NCI-H1694 treated with DMSO at 0.1 percent for 48 hours (cell line): ENCODE measurements at places on chromosomes 2 and 18.

DNA sequence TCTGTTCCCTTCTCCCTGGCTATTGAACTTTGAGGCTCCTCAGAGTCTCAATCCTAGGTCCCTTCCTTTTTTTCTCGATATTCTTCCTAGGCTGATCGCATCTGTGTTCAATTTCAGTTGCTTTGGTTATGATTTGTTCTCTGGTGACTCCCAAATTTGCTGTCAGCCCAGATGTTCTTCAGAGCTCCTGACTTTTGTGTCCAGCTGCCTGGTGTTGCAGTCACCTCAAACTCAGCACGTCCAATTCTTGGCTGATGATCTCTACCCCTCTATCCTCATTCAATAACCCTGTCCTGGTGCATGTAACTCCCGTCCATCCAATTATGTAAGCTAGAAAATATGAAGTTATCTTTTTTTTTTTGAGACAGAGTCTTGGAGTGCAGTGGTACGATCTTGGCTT is 31.4 kb downstream of the DIS3L2 start:
- no peak for DNase-seq

- DNase-seq: no peak
Observed at GRCh38 chr2:222310747-222311318, 12.0 kb upstream of the PAX3 start.

DNA sequence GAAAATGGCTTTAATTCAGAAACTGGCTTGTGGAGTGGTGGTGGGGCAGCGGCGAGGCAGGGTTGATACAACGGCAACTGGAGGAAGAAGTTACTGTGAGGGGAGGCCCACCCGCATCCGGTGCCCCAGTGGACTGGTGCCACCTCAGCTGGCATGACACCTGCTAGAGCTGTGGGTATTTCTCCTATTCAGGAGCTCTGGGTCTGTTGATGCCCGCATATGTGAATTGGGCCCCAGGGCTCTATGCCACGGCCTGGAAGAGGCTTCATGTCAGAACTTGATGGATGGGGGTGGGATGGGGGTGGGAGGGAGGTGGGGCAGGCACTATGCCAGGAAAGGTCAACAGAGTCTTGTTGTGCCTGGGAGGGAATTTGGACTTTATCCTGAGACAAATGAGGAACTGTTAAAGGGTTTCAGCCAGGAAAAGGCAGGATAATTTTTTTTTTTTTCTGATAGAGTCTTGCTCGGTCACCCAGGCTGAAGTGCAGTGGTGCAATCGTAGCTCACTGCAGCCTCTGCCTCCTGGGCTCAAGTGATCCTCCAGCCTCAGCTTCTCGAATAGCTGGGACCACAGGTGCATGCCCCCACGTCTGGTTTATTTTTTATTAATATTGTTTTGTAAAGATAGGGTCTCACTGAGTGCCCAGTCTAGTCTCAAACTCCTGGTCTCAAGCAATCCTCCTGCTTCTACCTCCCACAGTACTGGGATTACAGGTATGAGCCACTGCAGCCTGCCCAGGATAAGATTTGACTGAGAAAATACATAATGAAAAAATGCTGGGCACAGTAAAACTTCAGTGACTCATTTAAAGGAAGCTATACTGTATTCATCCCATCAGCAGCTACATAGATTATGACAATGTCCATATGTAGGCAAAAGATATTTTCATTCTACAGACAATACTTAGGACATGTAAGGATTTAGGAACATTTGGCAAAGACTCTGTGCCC is 52.6 kb downstream of the SH2D6 start:
- no peak for DNase-seq

DNA sequence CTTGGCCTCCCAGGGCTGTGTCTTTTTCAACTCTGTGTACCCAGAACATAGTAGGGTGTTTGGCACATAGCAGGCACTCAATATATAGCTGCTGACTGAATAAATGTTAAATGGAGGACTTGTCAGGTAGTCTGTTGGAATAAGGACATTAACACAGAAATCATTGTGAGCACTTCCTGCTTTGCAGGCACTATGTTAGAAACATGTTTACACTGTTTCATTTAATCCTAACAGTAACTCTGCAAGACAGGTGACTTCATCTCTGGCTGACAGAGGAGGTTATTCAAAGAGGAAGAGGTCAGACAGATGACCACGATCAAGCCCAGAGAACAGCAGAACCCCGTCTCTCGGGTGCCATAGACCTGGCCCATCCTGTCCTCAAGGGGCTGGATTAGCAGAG is 28.0 kb upstream of the PIEZO2 start:
- DNase-seq: no peak

- DNase-seq: no peak
Observed at GRCh38 chr2:49210191-49210590, 55.9 kb upstream of the FSHR start.
